Stimulated activated CD4-positive, alpha-beta T cell treated with anti-CD3 and anti-CD28 coated beads, TNF-alpha, amount 100 ng/mL, for 4 hours (primary cell): ENCODE measurements at places on chromosomes 4 and X.

DNA sequence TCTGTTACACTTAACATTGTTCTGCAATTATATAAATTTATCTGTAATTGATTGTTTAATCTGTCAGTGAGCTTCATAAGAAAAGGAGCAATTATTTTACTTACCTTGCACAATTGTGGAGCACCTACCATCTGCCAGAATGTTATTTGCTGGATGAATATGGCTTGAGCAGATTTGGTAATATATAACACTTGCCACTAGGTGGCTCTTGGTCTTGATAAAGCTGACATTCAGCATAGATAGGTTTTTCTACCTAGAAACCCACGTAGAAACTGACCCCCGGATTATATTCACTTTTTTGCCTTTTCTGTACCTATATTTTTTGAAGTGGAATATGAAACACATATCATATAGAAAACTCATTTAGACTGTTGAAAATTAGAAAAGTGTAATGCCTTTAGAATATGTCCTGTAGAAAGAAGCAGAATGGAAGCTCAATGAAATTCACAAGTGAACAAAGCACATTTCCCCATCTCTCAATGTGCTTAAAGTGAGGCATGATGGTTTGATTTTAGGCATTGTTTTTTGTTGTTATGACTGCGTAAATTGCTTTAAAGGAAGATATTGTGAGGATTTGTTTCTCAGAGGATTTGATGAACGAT is 9.5 kb downstream of the RBPJ start:
- no peak for DNase-seq

GRCh38 chr4:123624959-123625358 is 228.4 kb downstream of the SPRY1 start:
- DNase-seq, result no peak

DNA sequence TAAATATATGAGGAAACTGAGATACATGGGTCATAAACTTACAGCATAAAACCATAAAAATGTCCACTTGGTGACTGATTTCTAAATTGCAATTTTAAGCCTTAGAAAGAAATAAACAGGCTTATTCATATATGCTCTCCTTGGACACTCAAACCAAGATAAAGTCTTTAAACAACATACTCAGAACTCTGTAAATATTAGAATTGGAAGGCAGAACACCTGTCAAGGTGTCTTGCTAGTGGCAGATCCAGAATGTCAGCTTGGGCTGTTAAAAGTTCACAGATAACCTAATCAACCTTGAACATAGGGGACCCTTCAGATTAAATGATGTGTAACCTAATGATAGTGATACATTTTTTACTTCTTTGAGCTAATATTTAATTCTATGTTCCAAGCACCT is 208.1 kb upstream of the ARSJ start:
- no peak for DNase-seq

- no peak for DNase-seq
Measured at GRCh38 chrX:154059729-154060245, 37.7 kb downstream of the MECP2 start.

- DNase-seq, result no peak
Measured at GRCh38 chr4:121675715-121676114, 21.1 kb downstream of the ANXA5 start.

GRCh38 chr4:42148425-42148824 is 4.0 kb downstream of the BEND4 start:
- no peak for DNase-seq
